H7 (cell line): ENCODE measurements at places on chromosomes 3 and 15. TPM values are rescaled to one million over a fixed set of nuclear protein-coding genes. Genes with fewer than 3 reads are reported as not detected.
A peak's percentile ranks its signal among the peaks of the same experiment; 100 is the strongest.

Gene PROK2
- 1.9 and 2.7 TPM in 2 replicates for total RNA-seq

DNA sequence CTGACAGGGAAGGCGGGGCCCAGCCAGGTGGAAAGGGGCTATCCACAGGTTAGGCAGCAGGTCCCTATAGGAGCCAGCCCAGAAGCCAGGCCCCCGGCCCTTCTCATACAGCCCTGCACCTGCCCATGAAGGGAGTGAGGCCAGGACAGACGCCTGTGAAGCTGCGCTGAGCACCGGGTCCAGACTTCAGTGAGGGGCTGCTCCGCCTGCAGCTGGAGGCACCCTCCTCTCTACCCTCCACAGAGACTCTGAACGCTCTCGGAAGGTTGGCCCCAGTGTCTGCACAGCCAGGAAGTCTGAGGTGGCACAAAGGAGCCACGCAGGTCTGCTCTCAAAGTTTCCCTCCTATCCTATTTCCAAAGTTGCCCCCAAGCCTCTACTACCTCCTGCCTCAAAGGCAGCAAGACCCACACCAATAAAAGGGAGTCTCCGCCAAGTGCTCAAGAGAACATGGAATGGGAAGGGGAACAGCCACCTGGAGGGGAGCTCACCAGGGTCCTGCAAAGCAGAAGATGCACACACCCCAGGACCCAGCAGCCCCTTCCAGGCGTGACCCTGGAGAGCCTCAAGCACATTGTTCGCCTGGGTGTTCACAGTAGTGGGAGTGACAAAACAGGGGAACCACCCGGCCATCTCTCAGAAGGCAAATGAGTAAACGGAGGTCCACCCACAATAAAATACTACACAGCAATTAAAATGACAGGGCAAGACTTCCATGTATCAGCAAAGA lies 19.5 kb downstream of the XXYLT1 start:
- peak; percentile 56 for DNase-seq

DNA sequence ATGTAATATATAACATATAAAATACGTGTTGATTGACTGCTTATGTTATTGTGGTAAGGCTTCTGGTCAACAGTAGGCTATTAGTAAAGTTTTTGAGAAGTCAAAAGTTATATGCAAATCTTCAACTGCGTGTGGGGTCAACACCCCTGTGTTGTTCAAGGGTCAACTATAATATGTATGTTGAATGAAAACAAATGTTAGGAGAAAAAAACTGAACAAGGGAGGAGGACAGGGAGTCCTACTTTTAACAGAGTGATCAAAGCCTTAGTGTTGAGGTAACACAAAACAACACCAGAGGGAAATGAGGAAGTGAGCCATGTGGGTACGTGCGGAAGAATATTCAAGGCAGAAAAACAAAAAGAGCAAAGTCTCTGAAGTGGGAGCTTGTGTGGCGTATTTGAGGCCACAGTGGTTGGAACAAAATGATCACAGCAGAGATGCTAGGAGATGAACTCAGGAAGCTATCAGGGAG lies 62.5 kb downstream of the SFMBT1 start:
- DNase-seq, result no peak

- DNase-seq, result no peak
These were observed 33.1 kb downstream of the CRTAP start for GRCh38 chr3:33146791-33147445.

Gene NRG4
- total RNA-seq, result 0.48 TPM in 1 of 2 replicates, not detected in the other

Gene ABCF3
- total RNA-seq, result 31.1 and 38.8 TPM in 2 replicates

Gene IL1RAP
- 3.7 and 6.5 TPM in 2 replicates for total RNA-seq

Gene PLA2G4D
- total RNA-seq, result 0.11 and 0.17 TPM in 2 replicates

DNA sequence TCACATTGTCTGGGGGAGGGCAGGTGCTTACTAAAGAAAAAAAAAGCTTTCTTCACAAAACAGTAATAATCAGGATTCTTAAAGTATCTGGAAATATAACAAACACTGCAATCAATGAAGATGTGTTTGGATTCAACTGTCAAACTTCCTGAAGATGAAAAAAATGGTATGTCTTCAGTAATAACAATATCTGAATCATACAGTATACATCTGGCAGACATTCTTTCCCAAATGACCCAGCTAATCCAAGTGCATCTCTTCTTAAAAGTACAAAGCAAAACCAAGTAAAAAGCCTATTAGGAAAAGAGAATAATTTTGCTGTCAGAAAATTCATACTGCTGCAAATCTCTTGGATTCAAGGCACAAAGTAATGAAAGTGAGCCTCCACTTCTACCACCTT lies 145.0 kb upstream of the MCTP2 start:
- DNase-seq, result no peak

Gene TADA3
- total RNA-seq, result 76.0 and 79.6 TPM in 2 replicates
